Stomach (tissue), 19 donors: ENCODE measurements at places on chromosomes 6 and 20. TPM values are rescaled to one million over a fixed set of nuclear protein-coding genes. Genes with fewer than 3 reads are reported as not detected.

- DNase-seq: no peak
- H3K27ac ChIP-seq: no peak overlapping the region
- H3K36me3 ChIP-seq: no peaks in the 10 kb centered on the region
Observed at GRCh38 chr6:112557435-112557834, 210.3 kb downstream of the RFPL4B start.

DNA sequence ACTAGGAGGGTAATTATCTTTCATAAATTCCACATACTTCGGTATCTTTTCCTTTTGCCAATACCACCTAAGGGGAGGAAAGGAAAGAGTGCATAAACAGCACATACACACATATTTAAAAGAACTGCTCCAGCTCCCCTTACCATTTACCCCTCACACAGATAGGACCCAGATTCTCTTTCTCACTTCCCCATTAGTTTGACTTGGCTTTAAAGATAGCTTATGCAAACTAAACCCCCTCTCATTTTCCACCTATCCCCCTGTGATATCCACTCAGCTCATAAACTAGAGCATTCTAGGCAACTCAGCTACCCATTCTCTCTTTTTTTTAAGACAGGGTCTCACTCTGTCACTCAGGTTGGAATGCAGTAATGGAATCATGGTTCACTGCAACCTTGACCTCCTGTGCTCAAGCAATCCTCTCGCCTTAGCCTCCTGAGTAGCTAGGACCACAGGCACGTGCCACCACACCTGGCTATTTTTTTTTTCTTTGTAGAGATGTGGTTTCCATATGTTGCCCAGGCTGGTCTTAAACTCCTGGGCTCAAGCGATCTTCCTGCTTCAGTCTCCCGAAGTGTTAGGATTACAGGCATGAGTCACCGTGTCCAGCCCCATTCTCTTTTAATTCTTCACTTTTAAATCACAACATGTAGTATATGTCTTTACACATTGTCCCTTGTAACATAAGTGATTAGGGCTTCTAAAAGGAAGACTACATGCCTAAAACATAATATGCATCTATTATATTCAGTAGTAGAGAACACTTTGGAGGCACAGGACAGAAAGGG lies 4.0 kb downstream of the FUCA2 start:
- no peak for DNase-seq
- no peaks in the 10 kb centered on the region for H3K27me3 ChIP-seq
- H3K36me3 ChIP-seq: peaks cover 37% of the 10 kb centered on the region
- H3K27ac ChIP-seq: no peak overlapping the region

DNA sequence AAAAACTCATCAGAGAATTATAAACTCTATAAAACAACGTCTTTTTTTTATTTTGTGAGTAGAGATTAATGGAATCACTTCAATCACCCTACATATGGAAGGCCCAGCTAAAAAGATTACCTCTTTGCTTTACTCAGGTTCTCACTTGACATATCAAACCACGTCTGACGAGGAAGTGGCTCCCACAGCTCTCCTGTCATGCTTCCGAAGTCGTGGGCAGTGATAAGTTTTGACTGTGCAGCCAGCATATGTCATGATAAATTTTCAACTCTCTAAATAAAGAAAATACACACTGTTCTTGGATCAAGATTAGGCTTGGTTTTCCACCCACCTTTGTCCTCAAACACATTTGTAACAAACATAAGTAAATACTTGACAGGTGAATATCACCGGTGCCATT lies 279.5 kb upstream of the RNF217 start:
- H3K27me3 ChIP-seq: no peaks in the 10 kb centered on the region
- no peaks in the 10 kb centered on the region for H3K36me3 ChIP-seq
- H3K4me1 ChIP-seq: no peaks in the 10 kb centered on the region
- H3K4me3 ChIP-seq: no peak overlapping the region
- no peak overlapping the region for H3K27ac ChIP-seq

GRCh38 chr6:71082033-71082650 lies 125.3 kb upstream of the B3GAT2 start:
- peak; percentile 32 for DNase-seq
- no peak overlapping the region for H3K4me3 ChIP-seq
- H3K27ac ChIP-seq: no peak overlapping the region
- no peaks in the 10 kb centered on the region for H3K27me3 ChIP-seq
- no peaks in the 10 kb centered on the region for H3K4me1 ChIP-seq

DNA sequence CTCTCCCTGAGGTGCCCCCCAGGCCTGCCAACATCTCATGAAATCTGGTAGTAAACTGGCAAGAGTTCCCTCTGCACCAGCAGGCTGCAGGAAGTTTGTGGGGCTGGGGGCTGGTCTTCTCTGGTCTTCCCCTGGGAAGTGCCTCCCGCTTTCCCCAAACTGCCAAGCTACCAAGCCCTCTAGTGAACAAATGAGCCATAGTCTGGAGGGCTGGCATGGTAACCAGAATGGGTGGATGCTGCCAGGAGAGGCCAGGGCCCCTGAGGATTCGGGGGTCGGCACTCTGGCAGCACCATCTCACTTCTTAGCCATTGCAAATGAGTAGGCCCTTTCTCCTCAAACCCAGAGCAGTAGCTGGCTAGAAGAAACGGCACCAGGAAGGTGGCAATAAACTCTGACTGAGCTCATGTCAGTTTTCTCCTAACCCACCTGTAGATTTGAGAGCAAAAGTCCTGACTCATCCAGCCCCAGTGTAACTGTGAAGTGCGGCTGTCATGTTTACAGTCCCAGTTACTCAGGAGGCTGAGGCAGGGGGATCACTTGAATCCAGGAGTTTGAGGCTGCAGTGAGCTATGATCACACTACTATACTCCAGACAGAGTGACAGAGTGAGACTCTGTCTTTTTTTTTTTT lies 35.9 kb downstream of the ZC3H12D start:
- no peak for DNase-seq
- no peak overlapping the region for H3K27ac ChIP-seq
- H3K36me3 ChIP-seq: no peaks in the 10 kb centered on the region
- peaks cover 30% of the 10 kb centered on the region for H3K4me1 ChIP-seq

GRCh38 chr6:35356391-35356790 lies 14.0 kb downstream of the PPARD start:
- no peak overlapping the region for H3K27ac ChIP-seq
- peaks cover 12% of the 10 kb centered on the region for H3K4me1 ChIP-seq
- H3K36me3 ChIP-seq: peaks cover 55% of the 10 kb centered on the region
- no peak for DNase-seq
- H3K4me3 ChIP-seq: no peak overlapping the region

- H3K4me3 ChIP-seq: no peak overlapping the region
- H3K36me3 ChIP-seq: no peaks in the 10 kb centered on the region
- H3K4me1 ChIP-seq: peaks cover 12% of the 10 kb centered on the region
- H3K27me3 ChIP-seq: no peaks in the 10 kb centered on the region
- H3K27ac ChIP-seq: no peak overlapping the region
Observed at GRCh38 chr6:110389689-110390382, 25.5 kb downstream of the DDO start.

DNA sequence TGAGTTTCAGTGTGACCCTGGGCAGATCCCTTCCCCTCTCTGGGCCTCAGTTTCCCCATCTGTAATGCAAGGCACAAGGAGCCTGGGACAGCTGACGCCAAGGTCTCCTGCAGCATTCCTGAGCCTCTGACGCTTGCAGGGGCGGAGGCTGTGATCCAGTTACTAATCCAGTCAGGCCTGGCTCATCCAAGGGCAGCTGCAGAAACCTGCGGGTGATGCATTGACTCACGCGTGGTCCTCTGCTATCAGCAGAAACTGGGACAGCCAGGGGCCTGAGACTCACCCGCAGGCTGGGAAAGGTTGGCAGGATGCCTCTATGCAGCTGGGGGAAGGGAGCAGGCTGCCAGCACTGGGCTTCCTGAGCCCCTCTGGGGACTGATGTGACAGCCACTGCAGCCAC lies 65.0 kb upstream of the SIRPA start:
- H3K4me3 ChIP-seq: no peak overlapping the region
- H3K27ac ChIP-seq: no peak overlapping the region
- DNase-seq: peak; percentile 72
- peaks cover 9% of the 10 kb centered on the region for H3K4me1 ChIP-seq

DNA sequence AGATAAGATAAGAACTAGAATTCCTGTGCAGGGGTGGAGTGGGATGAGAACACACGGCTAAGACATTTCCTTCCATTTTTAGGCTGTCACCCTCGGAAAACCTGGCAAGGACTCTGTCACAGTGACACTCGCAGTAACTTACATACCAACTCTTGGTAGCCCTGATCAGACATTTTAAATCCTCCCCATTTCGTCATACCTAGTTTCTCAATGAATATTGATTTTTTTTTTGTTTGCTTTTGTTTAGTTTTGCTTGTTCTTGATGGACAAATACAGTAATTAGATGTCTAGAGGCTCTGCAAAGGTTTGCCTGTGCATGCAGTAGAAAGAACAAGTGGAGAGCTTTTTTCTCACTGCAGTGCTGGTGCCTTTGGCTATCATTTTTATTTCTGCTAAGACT lies 213.0 kb upstream of the FAM83B start:
- DNase-seq: no peak
- no peak overlapping the region for H3K27ac ChIP-seq
- H3K36me3 ChIP-seq: no peaks in the 10 kb centered on the region
- no peak overlapping the region for H3K4me3 ChIP-seq

DNA sequence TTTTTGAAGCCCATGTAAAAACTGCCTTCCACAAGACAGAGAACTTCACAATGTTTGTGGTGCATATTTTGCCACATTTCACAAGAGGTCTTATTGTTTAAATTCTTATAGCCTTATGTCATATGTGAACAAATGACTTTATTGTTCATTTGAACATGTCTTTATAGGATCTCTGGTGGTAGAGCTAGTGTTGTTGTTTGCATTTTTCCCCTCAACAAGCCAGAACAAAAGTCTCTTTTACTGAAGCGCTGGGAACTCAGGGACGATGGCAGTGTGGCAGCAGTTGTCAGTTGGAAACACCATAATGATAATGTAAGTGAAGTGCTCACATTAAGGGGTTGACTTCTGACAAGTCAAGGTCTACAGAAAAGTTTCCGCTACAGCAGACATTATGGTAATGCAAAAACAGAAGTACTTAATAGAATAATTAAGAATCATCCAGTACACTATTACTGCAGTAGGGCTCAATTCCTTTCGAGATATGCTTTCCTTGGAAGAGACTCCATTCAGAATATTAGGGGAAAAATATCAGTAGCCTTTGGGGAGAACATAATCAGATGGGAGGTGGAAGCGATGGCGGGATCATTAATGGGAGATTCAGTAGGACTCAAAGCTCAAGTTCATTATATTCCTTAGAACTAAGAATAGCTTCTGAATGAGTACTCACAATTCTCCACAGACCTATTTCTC lies 180.0 kb downstream of the GJA10 start:
- no peak overlapping the region for H3K4me3 ChIP-seq
- no peak overlapping the region for H3K27ac ChIP-seq
- DNase-seq: peak; percentile 23
- H3K4me1 ChIP-seq: no peaks in the 10 kb centered on the region
- no peaks in the 10 kb centered on the region for H3K27me3 ChIP-seq

GRCh38 chr6:54813892-54814291 lies 32.7 kb upstream of the FAM83B start:
- H3K4me3 ChIP-seq: no peak overlapping the region
- no peaks in the 10 kb centered on the region for H3K27me3 ChIP-seq
- DNase-seq: no peak

CLVS2 gene
- polyA plus RNA-seq: not detected

NAA20 gene
- polyA plus RNA-seq: 97.3 TPM

HMGA1 gene
- polyA plus RNA-seq: 91.4 TPM

PARD6B gene
- 3.2 TPM for polyA plus RNA-seq

PNLDC1 gene
- not detected for polyA plus RNA-seq

FAM209B gene
- 0.78 TPM for polyA plus RNA-seq
